Breast epithelium (tissue), 4 donors: ENCODE measurements at places on chromosomes 2 and 18. TPM values are rescaled to one million over a fixed set of nuclear protein-coding genes. Genes with fewer than 3 reads are reported as not detected.

DNA sequence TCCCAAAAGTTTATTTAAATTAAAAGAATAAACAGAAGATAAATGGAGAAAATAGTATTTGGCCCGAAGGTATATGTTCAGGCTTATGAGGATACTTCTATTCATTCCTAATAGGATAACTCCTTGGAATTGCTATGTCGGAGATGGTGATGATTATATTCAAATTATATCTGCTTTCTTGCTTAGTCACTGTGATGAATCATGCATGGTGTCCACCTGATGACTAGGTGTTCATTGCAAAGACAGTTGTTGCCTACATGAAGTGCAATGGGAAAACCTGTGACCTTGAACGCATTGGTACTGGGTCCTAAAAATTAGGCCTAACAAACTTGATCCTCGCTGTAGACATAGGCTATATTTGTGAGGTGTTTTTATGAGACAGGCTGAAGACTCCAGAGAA, 617.3 kb upstream of the ZEB2 start:
- H3K27me3 ChIP-seq: no peaks in the 10 kb centered on the region
- H3K27ac ChIP-seq: no peak overlapping the region
- DNase-seq: no peak
- H3K36me3 ChIP-seq: no peaks in the 10 kb centered on the region
- no peaks in the 10 kb centered on the region for H3K4me1 ChIP-seq

DNA sequence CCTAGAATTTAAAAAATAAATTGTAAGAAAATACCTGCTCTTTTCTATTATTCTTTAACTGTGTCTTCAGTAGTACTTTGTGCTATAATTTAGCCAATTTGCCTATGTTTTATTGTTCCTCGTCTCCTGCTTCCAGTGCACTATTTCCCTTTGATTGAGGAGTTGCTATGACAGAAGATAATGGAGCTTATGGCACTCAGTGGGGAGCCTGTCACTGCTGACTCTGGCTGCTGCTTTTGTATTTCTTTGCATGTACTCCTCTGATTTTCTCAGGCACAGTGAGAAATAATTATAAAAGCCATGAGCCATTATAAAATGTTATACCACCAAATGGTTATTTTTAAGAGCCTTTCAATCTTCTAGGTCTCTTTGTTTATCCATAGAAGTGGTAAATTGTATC, 1310.8 kb upstream of the SLC39A10 start:
- DNase-seq: no peak
- no peak overlapping the region for H3K4me3 ChIP-seq
- H3K27ac ChIP-seq: no peak overlapping the region
- H3K36me3 ChIP-seq: no peaks in the 10 kb centered on the region
- no peaks in the 10 kb centered on the region for H3K4me1 ChIP-seq

GRCh38 chr2:189437926-189438325, 3.3 kb upstream of the WDR75 start:
- no peaks in the 10 kb centered on the region for H3K27me3 ChIP-seq

DNA sequence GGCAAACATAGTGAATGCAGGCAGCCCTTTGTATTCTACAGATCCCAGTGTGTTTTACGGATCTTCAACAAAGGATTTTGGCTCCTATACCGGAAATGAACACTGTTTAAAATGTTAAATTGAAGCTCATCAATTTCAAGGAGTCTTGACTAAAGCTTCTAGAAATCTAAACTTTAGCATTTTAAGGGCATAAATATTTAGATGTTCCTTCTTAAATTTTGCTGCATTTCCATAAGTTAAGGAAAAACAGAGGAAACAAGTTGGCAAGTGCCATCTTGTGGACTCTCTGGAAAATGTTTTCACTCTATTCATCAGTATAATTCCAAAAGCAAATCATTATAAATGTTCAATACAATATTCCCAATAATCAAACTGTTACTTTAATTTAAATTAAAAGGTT, 19.6 kb downstream of the CHN1 start:
- H3K4me1 ChIP-seq: no peaks in the 10 kb centered on the region
- no peak for DNase-seq
- H3K27me3 ChIP-seq: no peaks in the 10 kb centered on the region
- H3K27ac ChIP-seq: no peak overlapping the region

DNA sequence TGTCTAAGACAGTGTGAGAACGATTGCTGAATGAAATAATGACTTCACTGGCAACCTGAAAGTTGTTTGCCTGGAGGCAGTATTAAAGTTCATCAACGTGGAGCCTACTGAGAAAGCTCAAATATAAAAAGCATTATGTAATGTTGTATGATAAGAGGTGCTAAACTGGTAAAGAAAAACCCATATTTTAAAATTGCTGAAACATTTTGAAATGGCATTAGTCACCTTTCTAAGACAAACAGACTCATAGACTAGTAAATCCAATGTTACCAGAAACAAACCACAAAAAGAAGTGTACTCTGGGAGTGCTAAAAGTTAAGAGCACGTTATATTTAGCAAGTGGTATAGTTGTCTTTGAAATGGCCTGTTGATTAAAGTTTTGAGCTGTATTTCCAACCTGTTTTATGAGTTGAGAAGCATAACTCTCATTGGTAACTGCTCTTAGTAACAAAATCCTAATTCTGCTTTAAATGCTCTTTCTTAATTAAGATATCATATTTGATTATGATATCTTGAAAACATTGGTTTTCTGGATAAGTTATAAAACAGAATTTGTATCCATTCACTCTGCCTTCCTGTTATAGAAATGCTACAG, 62.7 kb downstream of the CYP1B1 start:
- no peak overlapping the region for H3K27ac ChIP-seq
- no peak for DNase-seq
- no peaks in the 10 kb centered on the region for H3K27me3 ChIP-seq
- H3K4me3 ChIP-seq: no peak overlapping the region
- H3K4me1 ChIP-seq: no peaks in the 10 kb centered on the region

DNA sequence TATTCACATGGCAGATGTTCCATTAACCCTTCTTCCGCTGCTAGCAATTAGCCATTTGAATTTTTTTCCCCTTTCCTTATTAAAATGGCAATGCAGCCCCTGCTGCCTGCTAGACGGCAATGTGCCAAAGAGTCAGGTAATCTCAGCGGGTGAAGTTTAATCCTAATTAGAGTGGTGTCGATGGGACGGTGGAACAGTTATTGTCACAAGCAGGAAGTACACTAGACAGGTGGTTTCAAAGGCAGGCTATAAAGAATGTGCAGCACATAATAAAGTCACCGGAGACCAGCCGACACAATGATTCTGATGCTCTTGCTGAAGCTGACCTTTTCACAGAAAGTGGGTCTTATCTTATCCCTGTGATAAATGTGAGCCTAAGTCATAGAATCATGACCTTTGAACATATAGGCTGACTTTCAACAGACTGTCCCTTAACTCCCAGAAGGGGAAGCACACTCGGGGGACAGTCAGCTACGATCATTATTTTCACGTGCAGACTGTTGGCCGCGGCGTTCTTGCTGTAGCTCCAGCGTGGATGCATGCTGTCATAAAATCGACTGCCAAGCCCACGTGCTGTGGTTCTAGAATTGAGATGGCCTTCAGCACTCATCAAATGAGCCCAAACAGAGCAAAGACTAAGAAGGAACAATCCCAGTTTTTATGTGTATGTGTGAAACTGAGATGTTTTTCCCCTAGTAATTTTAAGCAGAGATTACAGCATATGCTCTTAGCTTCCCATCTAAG, 926.2 kb upstream of the SOX11 start:
- no peak for DNase-seq
- H3K4me1 ChIP-seq: no peaks in the 10 kb centered on the region
- H3K27ac ChIP-seq: no peak overlapping the region
- H3K4me3 ChIP-seq: no peak overlapping the region
- no peaks in the 10 kb centered on the region for H3K27me3 ChIP-seq
- no peaks in the 10 kb centered on the region for H3K36me3 ChIP-seq

DNA sequence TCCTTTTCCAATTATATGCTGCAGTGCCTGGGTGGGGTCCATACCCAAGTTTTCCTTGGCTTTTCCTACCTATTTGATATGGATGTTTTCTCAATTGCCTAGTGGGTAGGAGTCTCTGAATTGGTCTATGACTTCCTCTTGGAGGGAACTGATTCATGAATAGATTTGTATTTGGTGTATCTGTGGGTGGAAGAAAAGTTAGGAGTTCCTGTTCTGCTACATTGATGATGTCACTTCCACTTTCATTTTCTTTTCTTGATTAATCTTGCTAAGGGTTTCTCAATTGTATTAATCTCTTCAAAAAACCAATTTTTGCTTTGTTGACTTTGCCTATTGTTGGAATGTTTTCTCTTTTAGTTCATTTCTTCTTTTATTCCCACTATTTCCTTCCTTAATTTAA, 37.4 kb upstream of the SLC9A2 start:
- H3K4me3 ChIP-seq: no peak overlapping the region
- no peaks in the 10 kb centered on the region for H3K4me1 ChIP-seq
- DNase-seq: no peak
- no peaks in the 10 kb centered on the region for H3K27me3 ChIP-seq

DNA sequence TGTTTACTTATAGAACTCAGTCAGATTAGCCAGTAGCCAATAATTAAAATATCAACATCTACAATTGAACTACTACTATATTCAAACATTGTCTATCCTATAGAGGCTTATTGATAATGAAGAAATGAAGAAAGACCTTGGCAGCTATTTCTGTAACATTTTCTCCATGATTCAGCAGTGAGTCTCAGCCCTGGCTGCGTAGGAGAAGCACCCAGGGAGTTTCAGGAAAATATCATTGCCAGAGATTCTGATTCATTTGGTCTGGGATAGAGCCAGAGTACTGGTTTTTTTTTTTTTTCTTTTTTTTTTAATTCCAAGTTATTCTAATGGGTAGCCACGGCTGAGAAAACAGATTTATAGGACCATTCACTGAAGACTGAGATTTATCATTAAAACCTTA, 404.8 kb downstream of the TXNL1 start:
- H3K4me3 ChIP-seq: no peak overlapping the region
- H3K4me1 ChIP-seq: no peaks in the 10 kb centered on the region
- no peak overlapping the region for H3K27ac ChIP-seq
- no peaks in the 10 kb centered on the region for H3K36me3 ChIP-seq

DNA sequence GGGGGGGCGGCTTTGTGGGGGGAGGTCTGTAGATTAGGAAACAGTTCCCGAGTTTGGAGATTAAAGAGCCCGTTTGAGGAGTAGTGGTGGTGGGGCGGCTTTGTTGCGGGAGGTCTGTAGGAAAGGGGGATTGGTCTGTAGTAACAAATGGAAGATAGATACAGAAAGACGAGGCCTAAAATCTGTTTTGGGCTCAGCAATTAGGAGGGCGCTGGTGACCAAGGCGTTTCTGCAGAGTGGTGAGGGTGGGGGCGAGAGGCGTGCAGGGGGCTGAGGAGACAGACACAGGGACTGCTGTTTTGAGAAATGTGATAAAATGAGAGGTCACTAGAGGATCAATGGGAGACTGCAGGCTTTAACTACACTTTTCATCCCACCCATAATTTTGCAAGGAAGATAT, 1.6 kb upstream of the ADNP2 start:
- H3K4me1 ChIP-seq: peaks cover 4% of the 10 kb centered on the region
- H3K36me3 ChIP-seq: no peaks in the 10 kb centered on the region
- no peak overlapping the region for H3K4me3 ChIP-seq
- H3K27ac ChIP-seq: no peak overlapping the region
- no peaks in the 10 kb centered on the region for H3K27me3 ChIP-seq

GRCh38 chr2:177352441-177353186, 40.0 kb upstream of the AGPS start:
- no peaks in the 10 kb centered on the region for H3K27me3 ChIP-seq
- no peaks in the 10 kb centered on the region for H3K4me1 ChIP-seq
- H3K36me3 ChIP-seq: no peaks in the 10 kb centered on the region
- peak overlapping the region; percentile 20 for H3K27ac ChIP-seq
- no peak for DNase-seq

DNA sequence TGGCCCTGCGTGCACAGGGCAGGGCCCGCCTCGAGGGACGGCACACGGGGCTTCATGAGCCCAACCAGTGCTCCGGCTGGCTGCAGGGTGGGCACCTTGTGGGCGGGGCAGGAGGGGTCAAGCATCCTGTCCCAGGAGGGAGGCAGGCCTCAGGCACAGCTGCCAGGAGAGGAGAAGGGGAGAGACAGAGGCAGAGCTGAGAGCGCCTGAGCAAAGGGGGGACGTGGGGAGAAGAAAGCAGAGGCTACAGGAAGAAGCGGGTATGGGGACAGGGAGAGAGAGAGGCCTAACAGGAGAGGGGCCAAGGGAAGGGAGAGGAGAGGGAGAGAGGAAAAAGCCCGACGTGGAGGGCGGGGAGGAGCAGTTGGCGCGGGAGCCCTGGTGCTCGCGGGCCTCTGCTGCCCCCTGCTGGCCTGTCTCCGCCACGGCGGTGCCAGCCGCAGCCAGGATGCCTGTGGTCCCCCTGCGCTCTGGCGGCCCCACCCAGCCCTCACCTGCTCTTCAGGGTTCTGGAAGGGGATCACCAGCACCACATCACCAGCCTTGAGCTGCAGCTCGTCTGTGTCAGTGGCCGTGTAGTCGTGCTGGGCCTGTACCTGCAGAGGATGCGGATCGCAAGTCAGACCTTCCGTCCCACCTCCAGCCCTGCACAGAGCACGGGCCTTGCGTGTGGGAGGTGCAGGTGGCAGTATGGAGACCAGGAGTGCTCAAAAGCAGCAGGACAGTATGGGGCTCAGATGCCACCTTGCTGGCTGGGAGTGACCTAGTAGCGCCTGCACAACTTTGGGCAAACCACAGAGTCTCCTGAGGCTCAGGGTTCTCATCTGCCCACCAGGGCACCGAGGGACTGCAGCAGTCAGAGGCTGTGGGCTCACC, 56.8 kb downstream of the BIN1 start:
- peak overlapping the region; percentile 32 for H3K27ac ChIP-seq
- H3K36me3 ChIP-seq: no peaks in the 10 kb centered on the region

- H3K4me1 ChIP-seq: no peaks in the 10 kb centered on the region
- no peaks in the 10 kb centered on the region for H3K27me3 ChIP-seq
- H3K4me3 ChIP-seq: no peak overlapping the region
- no peak overlapping the region for H3K27ac ChIP-seq
Measured at GRCh38 chr2:197677483-197677882, 2.1 kb upstream of the RFTN2 start.

DNA sequence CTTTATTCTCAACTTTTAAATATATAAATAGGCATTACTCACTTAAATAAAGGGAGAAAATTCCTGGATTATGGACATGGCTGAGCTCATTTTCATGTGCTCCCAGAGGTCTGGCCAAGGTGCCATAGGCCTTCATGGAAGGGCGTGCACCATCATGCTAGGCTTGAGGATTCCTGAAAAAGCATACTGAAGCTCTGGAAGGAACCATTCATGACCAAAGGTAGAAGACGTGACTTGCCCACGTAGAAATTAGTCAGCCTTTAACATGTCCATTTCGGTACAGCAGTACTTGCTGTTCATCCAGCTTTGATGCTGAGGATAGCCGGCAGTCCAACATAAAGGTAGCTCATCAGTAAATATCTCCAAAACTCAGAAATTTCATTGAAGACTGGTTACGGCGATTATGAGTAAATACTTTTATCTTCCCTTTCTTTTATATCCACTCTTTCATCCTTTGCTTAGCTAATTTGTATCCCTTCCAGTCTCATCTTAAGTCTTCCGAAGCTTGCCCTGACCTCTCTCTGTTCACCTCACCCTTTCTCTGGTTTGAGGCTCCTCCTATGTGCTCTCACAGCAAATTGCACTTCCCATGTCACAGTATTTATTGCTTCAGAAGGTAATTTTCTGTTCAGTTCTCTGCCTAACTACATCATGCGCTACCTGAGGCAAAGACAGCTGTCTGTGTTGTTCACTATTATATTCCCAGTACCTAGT, 32.3 kb upstream of the ASNSD1 start:
- no peak overlapping the region for H3K4me3 ChIP-seq
- H3K36me3 ChIP-seq: no peaks in the 10 kb centered on the region
- H3K27ac ChIP-seq: peak overlapping the region; percentile 52
- no peaks in the 10 kb centered on the region for H3K4me1 ChIP-seq
- DNase-seq: no peak

The GKN2 gene
- total RNA-seq: not detected

The ASPRV1 gene
- 1.6 TPM for total RNA-seq

The SERPINB2 gene
- 16.2 TPM for total RNA-seq

The COLEC11 gene
- 0.33 TPM for total RNA-seq

The C2orf81 gene
- total RNA-seq: 1.3 TPM

The FNDC4 gene
- total RNA-seq: 57.3 TPM
